ENCODE measurements at places on chromosomes 13 and 19. TPM values are rescaled to one million over a fixed set of nuclear protein-coding genes. Genes with fewer than 3 reads are reported as not detected.

Gene ZNF154
- 2.1 TPM for total RNA-seq

Gene KLK3
- total RNA-seq, result not detected

- DNase-seq, result no peak
These were observed 52.5 kb upstream of the SHKBP1 start for GRCh38 chr19:40524133-40524549.

GRCh38 chr19:12766051-12766521 is 9.3 kb downstream of the HOOK2 start:
- no peak for DNase-seq

GRCh38 chr19:29714371-29714952 is 599 bp downstream of the C19orf12 start:
- no peak for DNase-seq

DNA sequence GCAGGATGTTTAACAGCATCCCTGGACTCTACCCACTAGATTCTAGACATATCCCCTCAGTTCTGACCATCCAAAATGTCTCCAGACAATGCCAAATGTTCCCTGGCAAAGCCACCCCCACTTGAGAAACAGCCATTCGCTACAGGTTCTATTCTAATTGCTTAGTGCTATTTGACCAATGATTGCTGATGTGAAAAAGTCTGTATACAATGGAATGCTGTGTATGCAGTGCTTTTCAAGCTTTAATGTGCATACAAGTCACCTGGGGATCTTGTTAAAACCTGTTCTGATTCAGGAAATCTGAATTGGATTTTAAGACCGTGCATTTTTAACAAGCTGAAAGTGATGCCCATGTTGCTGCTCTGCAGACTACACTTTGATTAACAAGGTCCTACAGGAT is 331.8 kb upstream of the KLF12 start:
- DNase-seq, result no peak

GRCh38 chr19:5364674-5365073 is 24.1 kb upstream of the PTPRS start:
- DNase-seq, result no peak

DNA sequence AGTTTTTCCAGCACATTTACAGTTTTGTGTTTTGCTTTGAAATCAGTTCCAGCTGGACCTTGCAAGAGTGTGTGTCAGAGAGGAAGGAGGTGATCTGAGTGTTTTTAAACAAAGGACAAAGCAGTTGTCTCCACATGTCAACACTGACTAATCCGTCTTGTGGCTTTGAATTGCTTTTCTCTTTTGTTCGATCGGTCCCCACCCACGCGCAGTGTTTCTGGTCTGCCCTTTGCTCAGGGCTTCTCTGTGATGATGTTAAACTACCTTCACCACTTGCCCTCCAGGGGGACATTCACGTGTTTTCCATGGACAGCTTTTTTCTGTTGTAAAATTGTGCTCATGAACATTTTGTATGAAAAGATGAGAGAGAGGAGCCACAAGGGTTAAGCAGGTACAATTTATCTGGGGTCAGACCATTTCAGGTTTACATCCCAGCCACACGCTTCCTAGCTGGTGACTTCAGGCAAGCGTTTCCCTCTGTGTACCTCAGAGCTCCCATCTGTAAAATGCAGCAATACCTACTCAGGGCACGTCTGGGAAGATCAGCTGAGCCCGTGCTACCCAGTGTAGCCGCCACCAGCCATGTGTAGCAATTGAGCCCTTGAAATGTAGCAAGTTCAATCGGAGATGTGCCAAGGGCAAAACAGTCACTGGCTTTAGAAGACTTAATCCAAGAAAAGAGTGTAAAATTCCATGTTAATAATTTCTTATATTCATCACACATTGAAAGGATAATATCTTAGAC is 13.5 kb upstream of the PLA2G4C start:
- no peak for DNase-seq

DNA sequence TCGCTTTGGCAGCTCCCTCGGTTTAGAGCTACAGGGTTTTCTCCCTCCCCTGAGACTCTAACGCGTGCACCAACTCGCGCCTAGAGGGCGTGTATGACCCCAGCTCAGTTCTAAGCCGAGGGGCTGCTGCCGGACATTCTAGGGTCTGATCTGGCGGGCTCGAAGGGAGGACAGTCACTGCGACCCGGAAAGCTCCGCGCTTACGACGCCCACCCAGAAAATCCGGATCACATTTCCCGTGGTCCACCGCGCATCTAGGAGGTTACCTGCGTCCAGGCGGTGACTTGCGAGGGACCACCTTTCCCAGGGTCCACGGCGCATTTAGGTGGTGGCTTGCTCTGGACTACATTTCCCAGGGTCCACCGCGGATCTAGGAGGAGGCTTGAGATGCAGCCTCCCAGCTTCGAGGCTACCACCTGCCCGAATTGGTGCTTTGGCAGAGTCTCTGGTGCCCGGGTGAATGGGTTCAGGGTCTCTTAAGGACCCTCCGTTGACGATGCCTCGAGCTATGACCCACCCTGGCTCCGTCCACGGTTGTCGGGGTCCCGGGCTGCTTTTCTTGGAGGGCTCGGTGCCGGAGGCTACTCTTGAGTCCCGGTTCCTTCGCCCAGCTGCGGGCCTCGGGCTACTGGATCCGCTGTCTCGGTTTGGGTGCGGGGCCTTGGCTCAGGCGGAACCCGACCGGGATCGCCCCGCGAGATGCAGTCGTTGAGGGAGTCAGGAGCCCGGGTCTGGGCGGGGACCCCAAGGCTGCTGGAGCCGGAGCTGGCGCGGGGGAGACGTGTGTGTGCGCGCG is 30.5 kb downstream of the ZNF146 start:
- DNase-seq, result no peak

GRCh38 chr13:52850396-52851136 is 2.1 kb upstream of the PCDH8 start:
- no peak for DNase-seq

DNA sequence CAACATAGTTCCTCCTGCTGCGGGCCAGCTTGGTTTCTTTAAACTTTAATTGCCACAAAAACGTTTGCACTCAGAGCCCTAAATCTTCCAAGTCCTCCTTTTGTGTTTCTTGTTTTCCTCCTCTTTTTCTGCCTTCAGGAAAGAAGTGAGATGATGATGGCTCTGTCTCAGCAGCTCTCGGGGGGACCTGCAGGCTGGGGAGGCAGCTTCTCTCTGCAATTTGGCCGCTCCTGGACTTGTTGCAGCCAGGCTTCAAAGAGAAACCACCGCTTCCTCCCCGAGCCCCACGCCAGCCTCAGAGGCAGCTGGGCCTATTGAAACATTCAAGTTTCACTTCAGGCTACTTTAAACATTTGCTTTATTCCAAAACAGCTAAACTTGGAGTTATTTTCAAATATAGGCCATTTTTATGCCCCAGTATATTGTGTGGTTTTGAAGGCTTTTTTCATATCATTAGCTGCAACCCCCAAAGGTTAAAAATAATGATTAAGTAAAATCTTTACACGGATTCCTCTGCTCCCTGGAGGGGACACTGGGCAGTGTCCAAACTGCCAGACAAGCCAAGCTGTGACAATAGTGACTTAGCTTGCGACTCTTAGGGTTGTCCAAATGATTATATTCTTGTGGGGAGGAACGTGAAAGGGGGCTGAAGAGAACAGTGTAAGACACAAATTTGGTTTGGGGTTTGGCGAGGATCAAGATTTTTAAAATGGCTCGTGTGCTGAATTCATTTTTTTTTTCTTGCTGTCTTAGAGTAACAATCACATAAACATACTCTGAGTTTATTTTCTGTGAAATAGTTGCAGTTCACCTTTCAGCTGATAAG is 330.8 kb downstream of the DLEU7 start:
- DNase-seq, result no peak
